ENCODE measurements at places on chromosomes 6 and 20.

DNA sequence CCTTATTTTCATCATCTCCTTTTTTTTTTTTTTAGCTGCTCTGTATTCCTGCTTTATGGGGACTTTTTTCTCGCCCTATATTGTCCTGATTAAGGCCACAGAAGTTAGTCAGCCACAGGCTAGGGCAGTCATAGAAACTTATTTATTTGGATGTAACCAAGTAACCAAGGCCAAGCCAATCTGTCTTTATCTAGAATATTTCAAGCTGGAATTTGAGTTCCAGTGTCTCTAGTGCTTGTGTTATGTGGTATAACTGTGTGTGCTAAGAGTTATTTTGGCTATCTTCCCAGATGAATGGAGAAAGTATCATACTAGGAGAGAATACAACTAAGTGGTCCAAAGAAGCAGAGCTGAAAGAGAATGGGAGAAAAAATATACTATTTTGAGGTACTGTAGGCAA lies 751.5 kb downstream of the CBLN4 start:
- peak; percentile 17 for DNase-seq

DNA sequence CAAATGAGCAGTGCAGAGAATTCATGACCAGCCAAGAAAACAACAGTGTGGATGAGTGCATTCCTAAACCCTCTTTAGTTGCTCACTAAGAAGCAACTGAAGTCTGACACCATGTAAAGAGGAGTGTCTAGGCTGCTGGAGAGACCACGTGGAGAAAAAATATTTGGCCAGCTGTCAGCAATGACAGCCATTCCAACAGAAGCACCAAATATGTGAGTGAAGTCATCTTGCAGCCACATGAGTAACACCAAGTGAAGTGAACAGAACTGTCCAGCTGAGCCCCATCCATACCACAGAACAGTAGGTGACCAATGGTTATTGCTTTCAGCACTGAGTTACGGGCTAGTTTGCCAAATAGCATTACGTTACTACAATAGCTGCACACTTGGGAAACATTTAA lies 89.4 kb downstream of the TBXT start:
- DNase-seq: peak; percentile 48

- DNase-seq: no peak
Measured at GRCh38 chr20:61482056-61482887, 230.2 kb downstream of the CDH4 start.

DNA sequence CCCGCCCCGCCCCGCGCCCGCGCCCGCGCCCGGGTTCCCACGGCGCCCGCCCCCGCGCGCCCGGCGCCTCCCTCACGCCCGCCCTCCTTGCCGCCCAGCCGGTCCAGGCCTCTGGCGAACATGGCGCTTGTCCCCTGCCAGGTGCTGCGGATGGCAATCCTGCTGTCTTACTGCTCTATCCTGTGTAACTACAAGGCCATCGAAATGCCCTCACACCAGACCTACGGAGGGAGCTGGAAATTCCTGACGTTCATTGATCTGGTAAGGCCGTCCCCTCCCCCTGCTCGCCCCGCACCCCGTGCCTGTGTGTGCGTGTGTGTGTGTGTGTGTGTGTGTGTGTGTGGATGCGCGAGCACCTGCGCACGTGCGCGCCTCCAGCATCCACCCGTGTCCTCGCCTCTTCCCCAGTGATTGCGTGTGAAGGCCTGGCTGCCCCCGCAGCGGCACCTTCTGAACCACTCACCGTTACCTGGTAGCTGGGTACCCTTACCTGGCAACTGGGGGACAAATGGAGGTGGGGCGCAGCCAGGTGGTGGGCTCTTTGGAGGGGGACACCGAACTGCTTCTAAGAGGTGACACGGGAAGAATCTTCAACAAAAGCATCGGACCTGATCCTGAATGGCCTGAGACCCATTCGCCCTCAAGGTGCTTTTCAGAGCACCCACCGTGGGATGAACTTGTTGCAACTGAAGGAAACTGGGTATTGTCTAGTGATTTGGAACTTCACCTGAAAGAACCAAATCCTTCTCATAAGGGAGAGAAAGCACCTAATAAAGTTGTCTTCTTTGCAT lies at the start of gene AIG1:
AIG1 (plus strand) TSS at position 84 of the 791 bp plus-strand sequence; CDS start at position 121, 37 bp downstream.
- DNase-seq: peak; percentile 90

- no peak for DNase-seq
Measured at GRCh38 chr20:58078741-58079522, 149.5 kb downstream of the ANKRD60 start.

DNA sequence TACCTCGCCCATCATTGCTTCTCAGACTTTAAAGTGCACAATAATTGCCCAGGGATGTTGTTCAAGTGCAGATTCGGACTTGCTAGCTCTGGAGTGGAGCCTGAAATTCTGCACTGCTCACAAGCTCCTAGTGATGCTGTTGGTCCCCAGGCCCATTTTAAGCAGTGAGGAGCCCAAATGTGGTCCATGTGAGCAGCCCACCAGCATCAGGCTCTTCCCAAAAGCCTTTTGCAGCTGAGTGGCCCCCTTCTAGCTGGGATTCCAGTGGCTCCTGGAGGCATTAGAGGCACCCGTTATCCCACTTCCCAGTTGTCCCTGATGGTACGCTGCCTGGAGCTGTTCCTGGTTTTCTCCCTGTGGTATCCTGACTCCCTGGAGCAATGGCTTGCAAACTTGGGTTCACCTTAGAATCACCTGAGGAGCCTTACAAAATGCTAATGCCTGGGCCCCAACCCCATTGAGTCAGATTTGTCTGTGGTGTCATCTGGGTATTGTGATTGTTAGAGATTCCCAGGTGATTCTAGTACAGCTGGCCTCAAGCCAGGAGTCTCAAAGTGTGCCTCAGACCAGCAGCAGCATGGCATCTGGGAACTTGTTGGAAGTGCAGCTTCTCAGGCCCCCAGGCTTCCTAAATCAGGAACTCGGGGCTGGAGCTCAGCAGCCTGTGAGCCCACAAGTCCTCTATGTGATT lies 186.9 kb upstream of the SLC24A3 start:
- DNase-seq: no peak

DNA sequence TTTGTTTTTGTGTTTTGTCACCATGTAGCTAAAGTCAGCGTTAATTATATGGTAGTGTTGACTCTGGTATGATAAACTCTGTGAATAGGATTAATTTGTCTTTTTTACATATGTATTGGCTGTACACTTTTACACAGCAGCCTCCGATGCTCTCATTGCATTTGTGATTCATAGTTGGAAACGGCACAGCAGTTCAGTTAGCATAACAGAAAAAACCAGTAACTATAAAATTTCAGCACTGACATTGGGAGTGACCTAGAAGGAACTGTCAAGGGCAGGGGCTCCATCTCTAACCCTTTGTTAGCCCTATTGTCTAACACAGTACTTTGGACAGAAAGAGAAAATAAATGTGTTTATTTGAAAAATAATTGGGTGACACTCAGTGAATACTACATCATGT lies 5.6 kb upstream of the BEND6 start:
- no peak for DNase-seq

DNA sequence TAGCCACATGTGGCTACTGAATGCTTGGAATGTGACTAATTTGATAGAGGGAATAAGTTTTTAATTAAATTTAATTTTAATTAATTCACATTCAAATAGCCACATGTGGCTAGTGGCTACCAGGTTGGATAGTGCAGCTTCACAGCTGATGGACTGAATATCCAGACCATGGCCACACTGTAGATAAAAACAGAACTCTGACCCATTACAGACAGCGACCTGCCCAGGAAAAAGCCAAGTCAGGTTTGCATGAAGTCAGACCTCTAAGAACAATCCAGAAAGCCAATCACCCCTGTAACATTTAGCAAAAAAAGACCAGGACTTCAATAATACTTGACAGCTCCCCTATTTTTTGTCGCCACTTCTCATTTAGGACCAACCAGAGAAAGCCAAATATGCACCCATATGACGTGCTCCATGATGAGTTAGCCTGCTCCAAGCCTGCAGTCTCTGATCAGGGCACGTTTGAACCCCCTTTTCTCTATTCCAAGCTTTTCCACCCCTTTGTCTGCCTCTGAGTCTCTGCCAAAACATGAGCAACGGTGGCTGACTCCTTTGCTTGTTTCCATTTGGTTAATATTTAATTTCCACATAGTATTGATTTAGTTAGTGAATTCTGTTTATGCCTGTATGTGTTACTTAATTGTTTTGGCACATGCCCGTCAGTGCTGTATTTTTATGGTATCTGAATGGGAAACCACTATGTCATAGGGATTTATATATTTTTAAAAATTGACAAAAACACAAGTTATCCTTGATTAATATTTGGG lies 636.3 kb downstream of the UTRN start:
- DNase-seq: no peak

GRCh38 chr6:135129136-135129856 lies 51.8 kb upstream of the MYB start:
- peak; percentile 22 for DNase-seq

DNA sequence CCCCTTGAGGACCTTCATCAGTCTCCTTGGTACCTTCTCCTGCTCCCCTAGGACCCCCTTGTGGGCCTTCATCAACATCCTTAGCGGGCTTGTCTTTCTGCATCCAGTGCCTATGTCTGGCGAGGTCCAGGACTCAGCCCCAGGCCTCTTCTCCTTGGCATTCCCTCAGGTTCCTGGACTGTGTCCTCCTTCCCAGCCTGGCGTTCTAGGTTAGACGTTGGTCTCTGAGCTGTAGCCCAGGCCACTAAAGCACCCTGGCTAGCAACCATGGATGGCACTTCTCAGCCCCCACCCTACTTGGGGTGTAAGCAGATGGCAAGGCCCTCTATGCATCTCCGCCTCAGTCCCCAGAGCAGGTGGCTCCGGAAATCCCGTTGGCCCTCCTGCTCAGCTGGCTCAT lies 51.5 kb upstream of the NNAT start:
- DNase-seq: no peak

- DNase-seq: no peak
Measured at GRCh38 chr6:160142115-160142715, 20.6 kb downstream of the SLC22A1 start.

- DNase-seq: no peak
Measured at GRCh38 chr20:57751411-57751810, 41.6 kb upstream of the PMEPA1 start.

GRCh38 chr6:151690303-151690702 lies 117.2 kb upstream of the ESR1 start:
- DNase-seq: no peak

GRCh38 chr6:163180874-163181541 lies 233.5 kb upstream of the QKI start:
- DNase-seq: peak; percentile 56

DNA sequence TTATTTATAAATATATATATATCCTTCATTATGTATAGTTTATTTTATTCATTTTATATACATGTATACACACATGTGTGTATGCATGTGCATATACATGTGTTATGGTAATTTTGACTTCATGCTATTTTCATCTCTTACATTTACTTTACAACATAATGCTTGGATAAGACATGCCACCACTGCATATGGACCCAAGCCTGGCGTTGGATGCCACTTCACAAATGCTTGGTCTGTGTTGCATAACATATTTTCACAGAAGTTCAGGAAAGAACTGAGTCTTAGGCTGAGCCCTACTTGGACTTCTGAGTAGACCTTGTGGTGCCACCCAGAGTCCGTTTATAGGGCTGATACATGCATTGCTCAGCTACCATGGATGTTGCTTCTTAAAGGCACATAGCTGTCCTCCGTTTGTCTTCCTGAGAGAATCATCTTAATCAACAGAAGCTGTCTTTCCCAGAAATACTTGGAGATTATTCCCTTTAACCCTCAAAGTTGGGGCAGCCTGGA lies 337.8 kb downstream of the BTBD3 start:
- DNase-seq: no peak

DNA sequence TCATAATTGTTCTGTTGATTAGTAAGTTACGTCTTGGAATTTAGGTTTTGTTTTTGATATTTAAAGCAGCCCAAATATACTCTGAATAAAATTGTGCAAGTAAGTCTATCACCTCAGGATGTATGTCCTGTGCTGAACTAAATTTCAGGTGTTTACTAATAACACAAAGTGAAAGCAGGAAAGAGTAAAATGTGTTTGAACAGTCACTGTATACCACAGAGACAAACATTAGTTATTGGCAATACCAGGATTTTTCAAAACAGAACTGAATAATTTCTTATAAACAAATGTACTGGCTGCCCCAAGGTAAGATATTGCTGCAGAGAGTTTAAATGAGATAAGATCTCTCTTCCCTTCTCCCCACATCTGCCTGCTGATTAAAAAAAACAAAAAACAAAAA lies 404.7 kb upstream of the RUNX2 start:
- DNase-seq: no peak

GRCh38 chr6:21771626-21772320 lies 178.2 kb downstream of the SOX4 start:
- peak; percentile 48 for DNase-seq

- DNase-seq: peak; percentile 91
Measured at GRCh38 chr6:132483779-132484679, 28.9 kb downstream of the STX7 start.

GRCh38 chr6:37741757-37742400 lies 44.2 kb upstream of the MDGA1 start:
- no peak for DNase-seq
